Naive thymus-derived CD8-positive, alpha-beta T cell (primary cell): ENCODE measurements at places on chromosomes 16 and 17.

DNA sequence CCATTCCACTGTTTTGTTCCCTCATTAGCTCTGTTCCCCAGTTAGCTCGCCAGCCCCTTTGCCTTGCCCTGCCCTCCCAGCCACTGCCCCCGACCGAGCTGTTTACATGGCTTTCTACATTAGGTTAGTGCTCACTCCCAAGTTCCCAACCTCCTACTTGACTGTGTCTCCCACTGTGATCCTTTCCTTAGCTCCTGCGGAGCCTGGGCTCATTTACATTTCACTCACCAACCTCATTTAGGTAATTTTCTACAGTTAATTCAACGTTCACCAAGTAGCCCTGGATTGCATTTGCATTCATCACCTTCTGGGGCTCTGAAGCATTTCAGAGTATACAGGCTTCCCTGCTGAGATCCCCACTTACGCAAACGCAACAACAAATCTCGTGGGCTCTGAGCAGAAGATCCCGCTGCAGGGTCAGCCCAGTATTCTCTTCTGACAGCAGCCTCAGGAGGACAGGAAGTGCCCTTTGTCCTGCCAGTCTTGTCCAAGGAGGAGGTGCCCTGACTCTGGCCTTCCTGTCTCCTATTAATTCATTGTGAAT lies 325.8 kb upstream of the CCL2 start:
- DNase-seq = no peak

- DNase-seq = no peak
Measured at GRCh38 chr16:82633964-82634600, 7.3 kb downstream of the CDH13 start.

- no peak for DNase-seq
Measured at GRCh38 chr17:18993905-18994526, 10.5 kb downstream of the FAM83G start.

- DNase-seq = no peak
Measured at GRCh38 chr16:54110016-54110981, 176.3 kb downstream of the IRX3 start.

GRCh38 chr17:43634591-43635125 lies 27.1 kb downstream of the MEOX1 start:
- DNase-seq = no peak
